ENCODE measurements at places on chromosomes 3 and 15.

- DNase-seq = no peak
These were observed at the start of gene CSPG4 for GRCh38 chr15:75712668-75713337. CSPG4 (minus strand) TSS chr15:75712848; CDS start chr15:75712755, 93 bp downstream.

GRCh38 chr3:109382588-109382987, 45.2 kb upstream of the DPPA4 start:
- DNase-seq = no peak

GRCh38 chr3:13717222-13717895, 162.5 kb downstream of the WNT7A start:
- no peak for DNase-seq

DNA sequence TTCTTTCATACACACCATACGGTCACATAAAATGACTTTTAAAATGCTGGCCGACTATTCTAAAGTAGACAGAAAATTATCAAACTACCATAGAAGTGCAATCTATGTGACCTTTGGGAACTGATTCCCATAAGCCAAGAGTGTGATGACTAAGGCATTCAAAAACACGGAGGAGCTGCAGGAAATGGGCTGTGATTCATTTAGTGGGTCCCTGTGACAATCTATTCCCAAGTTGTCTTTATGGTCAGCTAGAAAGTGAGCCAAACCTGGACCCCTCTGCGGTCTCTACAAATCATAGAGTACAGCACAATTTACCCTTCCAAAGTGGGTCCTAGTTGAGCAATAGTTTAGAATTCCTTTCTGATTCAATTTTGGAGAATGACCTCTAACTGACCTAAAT, 251.5 kb upstream of the CBLB start:
- no peak for DNase-seq

GRCh38 chr15:82047453-82048400, 1.9 kb upstream of the MEX3B start:
- no peak for DNase-seq

DNA sequence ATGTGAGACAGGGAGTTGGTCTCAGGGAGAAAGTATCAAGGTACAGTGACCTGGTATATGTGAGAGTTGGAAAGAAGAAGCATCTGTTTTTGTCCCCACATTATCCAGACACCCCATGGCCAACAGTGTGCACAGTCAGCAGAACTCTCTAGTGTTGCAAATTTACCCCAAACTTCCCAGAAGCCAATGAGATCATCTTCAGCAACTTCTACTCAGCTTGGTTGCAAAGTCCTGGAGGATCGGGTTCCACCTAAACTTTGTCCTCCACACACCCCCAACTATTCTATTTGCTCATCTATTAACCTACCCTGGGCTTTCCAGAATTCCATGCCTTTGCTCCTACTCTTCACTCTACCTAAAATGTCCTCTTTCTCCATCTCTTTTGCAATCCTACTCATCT, 15.7 kb downstream of the RBSN start:
- no peak for DNase-seq

All from NCI-H524 treated with DMSO at 0.1 percent for 48 hours (cell line).